ENCODE measurements at places on chromosomes 5 and 9.

DNA sequence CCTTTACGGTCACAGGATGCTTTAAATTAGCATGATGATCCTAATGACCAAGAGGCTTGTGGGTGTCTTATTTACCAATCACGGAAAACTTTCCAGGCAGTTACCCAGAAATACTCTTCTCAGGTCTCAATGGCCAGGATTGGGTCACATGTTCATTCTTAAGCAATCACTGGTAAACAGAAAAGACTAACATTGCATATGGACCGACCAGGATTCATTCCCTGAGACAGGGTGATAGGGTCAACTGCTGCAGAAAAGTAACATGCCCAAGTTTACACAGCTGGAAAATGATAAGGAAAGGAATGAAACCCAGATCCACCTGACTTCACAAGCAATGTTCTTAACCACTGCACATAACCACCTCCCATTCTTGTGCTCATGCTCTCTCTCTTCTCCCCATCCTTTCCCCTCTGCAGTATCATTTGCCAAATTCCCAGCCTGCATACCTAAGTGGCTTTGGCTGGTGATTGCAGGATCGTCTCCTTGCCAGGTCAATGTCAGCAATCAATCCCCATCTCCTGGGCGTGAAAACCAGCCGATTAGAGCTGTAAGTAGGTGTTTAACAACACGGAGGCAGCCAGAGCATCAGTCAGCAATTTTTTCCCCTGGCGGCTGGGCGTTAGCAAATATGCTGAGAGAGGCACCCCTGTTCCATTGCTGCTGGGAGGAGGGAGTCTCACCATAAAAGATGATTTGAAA is 219.4 kb downstream of the NMUR2 start:
- DNase-seq: no peak

- DNase-seq: no peak
Observed at GRCh38 chr5:53378590-53379247, 101.7 kb upstream of the FST start.

- no peak for DNase-seq
Observed at GRCh38 chr9:93188426-93189368, 4.8 kb downstream of the WNK2 start.

GRCh38 chr9:70556771-70557170 is 142.3 kb upstream of the KLF9 start:
- DNase-seq: no peak

DNA sequence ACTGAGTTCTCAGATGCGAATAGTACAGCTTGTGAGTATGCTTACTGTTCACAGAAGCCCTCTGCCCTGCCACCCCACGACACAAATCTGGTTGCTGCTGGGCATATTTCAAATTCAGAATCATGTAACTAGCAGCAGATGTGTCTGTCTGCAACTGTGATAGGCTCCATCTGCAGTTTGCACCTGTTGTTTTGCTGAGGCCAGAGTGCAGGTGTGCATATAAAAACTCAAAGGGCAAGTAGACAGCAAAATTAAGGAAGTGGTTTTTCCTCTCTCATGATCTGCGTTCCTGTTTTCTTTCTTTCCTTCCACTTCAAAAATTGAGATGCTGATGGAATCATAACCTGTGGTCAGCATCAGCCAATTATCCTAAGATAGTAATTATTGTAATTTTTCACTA is 1000.5 kb downstream of the PTPRD start:
- peak; percentile 87 for DNase-seq

DNA sequence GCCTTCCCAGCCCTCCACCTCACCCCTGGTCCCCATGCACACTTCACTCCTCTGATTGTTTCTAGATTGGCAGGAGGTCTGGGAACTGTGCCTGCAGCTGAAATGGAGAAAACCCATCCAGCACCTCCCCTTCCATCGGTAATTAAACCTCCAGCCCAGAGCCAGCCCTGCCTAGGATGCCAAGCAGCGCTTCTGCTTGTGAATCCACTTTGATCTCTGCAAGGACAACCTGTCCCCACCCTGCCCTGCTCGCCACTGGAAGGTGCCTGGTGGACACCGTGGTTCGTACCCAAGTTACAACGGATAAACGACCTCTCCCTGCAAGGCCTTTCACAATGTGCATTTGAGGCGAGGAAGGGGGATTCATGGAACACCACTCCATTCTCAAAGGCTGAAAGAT is 50.6 kb downstream of the IRX2 start:
- DNase-seq: no peak

DNA sequence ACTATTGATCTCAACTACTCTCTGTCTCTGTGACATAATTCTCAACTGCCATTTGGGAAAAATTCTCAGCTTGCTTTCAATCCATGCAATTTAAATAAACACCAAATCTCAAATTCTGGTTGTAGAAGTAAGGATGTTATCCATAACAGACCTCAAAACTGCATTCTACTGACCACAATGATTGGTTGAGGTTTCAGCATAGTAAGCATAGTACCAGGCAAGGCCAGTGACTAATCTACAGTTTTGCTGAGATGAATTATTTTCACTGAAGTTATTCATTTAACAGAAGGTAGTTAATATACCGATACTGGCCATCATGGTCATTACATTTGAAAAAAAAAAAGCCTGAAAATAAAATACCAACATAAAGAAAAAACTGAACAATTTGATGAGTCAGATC is 488.0 kb upstream of the CDH18 start:
- DNase-seq: no peak

GRCh38 chr5:139911425-139912120 is 116.0 kb downstream of the PSD2 start:
- no peak for DNase-seq

DNA sequence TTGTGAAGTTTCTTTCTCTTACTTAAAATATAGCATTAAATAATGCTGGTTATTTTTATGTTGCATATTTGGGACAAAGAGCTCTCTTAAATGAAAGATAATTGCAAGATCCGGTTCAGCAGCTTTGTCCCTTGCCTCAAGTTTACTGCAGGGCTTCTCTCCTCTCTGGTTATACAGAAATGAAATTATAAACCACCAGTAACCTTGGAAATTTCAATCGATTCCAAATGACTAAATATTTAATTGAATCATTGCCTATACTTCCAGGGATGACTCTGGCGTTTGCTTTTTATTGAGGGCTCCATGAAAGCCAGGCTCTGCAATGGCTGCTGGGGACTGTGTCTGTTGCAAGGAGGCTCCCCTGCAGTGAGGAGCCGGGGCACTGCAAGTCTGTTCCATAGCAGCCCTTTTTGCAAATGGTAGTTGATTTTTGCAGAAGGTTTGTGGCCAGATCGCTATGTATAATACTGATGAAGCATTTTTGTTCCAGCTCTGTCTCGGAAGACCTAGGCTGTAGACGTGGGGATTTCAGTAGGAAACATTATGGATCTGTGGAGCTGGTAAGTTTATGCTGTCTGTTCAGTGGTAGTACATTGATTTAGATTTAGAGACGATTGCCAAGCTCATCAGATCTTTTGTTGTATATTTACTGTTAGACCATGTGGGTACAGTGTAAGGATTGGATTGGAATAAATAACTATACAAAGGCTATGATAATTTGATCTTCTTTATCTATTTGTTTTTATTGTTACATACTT is at the start of gene GARNL3:
GARNL3 (plus strand) TSS at position 313 of the 758 bp plus-strand sequence; CDS start at position 417, 104 bp downstream.
- DNase-seq: no peak
